ENCODE measurements at places on chromosomes 11 and 22. TPM values are rescaled to one million over a fixed set of nuclear protein-coding genes. Genes with fewer than 3 reads are reported as not detected.

Gene BIRC3
- total RNA-seq = 1.6 TPM

Gene ADAMTS15
- total RNA-seq = 2.4 TPM

Gene GLYAT
- total RNA-seq = not detected

Gene POU2F3
- total RNA-seq = 0.41 TPM

Gene SORL1
- total RNA-seq = 42.8 TPM

Gene POLR3H
- 24.1 TPM for total RNA-seq

Gene C11orf42
- total RNA-seq = not detected

Gene OR6M1
- total RNA-seq = not detected

Gene CBL
- 8.6 TPM for total RNA-seq

Data from frontal cortex (tissue), 4 donors.